ENCODE measurements at places on chromosomes 2 and 18.
A peak's percentile ranks its signal among the peaks of the same experiment; 100 is the strongest.

- DNase-seq = no peak
These were observed 41.3 kb downstream of the SH2D6 start for GRCh38 chr2:85459771-85460170.

DNA sequence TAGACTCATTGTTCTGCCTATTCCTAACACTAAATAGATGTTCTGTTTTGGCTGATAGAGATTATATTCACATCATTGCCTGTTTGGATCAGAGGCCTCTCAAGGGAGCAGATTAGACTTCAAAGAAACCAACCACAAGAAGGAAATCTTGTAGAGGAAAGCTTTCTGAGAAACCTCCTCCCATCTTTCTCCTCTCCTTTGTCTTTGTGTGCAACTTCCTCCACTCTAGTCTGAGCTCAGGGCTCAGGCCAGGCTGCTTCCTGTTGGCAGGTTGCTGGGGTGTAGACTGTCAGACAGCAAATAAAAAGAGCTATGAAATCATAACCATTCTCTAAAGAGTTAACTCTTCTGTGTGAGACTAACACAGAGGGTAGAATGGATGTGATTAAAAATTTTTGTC, 113.0 kb downstream of the TGFA start:
- no peak for DNase-seq

- DNase-seq = no peak
These were observed 789.7 kb upstream of the RAB6C start for GRCh38 chr2:129189617-129190319.

DNA sequence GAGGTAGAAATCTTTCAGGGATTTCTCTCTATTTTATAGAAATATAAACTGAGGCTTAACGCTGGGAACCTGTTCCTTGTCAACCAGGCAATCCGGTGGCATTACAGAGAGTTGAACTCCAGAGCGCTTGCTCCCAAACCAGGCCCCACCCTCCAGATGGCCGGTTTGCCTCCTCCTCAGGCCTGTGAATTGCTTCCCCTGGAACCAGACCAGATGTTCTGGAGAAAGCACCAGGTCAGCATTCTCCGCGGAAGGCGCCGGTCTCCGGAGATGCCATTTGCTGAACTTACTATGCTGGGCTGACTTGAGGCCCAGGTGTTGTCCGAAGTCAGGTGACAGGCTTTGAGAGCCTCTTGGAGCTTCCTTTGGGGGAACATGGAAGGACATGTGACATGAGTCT, 17.2 kb downstream of the TNP1 start:
- DNase-seq = peak; percentile 53

GRCh38 chr2:16206191-16206944, 266.0 kb downstream of the MYCN start:
- no peak for DNase-seq

- DNase-seq = no peak
These were observed 6.7 kb upstream of the ATG16L1 start for GRCh38 chr2:233244818-233245217.

DNA sequence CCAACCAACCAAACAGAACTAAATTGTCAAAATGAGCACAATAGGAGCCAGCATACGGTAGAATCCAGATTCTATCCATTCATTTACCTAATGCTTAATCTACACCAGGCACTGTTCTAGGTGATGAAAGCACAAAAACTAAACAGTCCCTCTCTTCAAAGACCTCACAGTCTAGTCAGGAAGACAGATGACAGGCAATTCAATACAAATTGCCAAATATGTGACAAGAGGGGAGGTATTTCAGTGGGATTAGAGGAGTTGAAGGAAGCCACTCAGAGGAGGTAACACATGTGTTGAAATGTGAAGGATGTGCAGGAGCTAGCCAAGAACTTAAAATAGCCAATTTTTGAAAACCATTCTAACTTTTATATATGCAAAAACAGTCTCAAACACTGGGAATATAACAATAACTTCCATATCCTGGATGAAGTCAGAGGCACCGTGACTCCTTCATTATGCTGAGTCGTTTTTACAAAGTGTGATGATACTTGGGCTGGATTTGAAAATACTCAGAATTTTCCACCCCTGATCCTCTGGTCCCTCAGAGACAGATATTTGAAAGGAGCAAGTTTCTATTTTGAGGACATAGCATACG, 204.9 kb downstream of the PID1 start:
- no peak for DNase-seq

Measured in heart right ventricle (tissue), 16 donors.